ENCODE measurements at places on chromosomes 7 and 10.

- H3K36me3 ChIP-seq, result no peaks in the 10 kb centered on the region
- DNase-seq, result no peak
- no peak overlapping the region for H3K4me3 ChIP-seq
- H3K27me3 ChIP-seq, result no peaks in the 10 kb centered on the region
- H3K4me1 ChIP-seq, result no peaks in the 10 kb centered on the region
Observed at GRCh38 chr10:124552691-124553276, 91.2 kb downstream of the LHPP start.

GRCh38 chr10:110758898-110759297 is 112.8 kb upstream of the PDCD4 start:
- H3K36me3 ChIP-seq, result no peaks in the 10 kb centered on the region
- peaks cover 18% of the 10 kb centered on the region for H3K4me1 ChIP-seq
- DNase-seq, result peak; percentile 75
- no peak overlapping the region for H3K4me3 ChIP-seq

- H3K36me3 ChIP-seq, result no peaks in the 10 kb centered on the region
- H3K4me3 ChIP-seq, result no peak overlapping the region
- no peaks in the 10 kb centered on the region for H3K27me3 ChIP-seq
- H3K4me1 ChIP-seq, result peaks cover 19% of the 10 kb centered on the region
- H3K27ac ChIP-seq, result no peak overlapping the region
- no peak for DNase-seq
Observed at GRCh38 chr10:132580617-132581016, 43.0 kb downstream of the INPP5A start.

DNA sequence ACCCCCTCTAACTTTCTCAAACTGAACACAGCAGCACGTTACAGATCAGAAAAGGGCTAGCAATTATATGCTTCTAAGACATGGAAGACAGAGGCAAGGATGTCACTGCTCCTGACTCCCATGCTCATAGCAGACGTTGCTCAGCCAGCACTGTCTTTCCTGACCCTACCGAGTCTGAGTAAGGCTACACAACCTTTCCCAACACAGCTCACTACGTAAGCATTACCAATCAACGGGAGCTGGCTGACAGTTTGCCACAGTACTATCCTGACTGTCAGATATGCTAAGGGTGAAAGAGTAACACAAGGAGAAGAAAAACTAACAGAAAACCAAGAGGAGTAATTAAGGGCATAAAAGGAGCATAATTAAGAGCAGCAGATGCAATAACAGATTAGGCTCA is 171.2 kb downstream of the CHCHD3 start:
- DNase-seq, result no peak
- no peaks in the 10 kb centered on the region for H3K4me1 ChIP-seq
- no peaks in the 10 kb centered on the region for H3K36me3 ChIP-seq
- no peak overlapping the region for H3K4me3 ChIP-seq

DNA sequence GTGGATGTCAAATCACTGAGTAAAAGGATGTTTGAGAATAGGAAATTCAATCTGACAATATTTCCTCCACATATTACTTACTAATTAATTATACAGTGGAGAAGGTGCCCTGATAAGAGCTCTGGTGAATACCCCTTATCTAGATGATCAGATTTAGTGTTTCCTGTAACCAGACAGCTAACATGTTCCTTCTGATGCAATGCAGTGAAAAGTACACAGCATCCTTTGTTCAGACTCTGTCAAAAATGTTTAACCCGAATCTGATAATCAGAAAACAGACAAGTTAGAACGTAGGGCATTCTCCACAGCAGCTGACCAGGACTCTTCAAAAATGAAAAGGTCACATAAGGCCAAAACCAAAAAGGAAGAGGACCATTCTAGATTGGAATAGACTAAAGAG is 46.2 kb downstream of the WDR11 start:
- H3K36me3 ChIP-seq, result no peaks in the 10 kb centered on the region
- no peak for DNase-seq
- H3K4me1 ChIP-seq, result no peaks in the 10 kb centered on the region
- no peak overlapping the region for H3K4me3 ChIP-seq

- no peak for DNase-seq
- H3K4me1 ChIP-seq, result no peaks in the 10 kb centered on the region
- H3K27me3 ChIP-seq, result no peaks in the 10 kb centered on the region
Observed at GRCh38 chr10:125785791-125786190, 10.2 kb upstream of the MMP21 start.

GRCh38 chr7:2163600-2164555 is 68.9 kb downstream of the MAD1L1 start:
- DNase-seq, result no peak
- H3K27ac ChIP-seq, result no peak overlapping the region
- H3K27me3 ChIP-seq, result no peaks in the 10 kb centered on the region
- no peaks in the 10 kb centered on the region for H3K4me1 ChIP-seq

DNA sequence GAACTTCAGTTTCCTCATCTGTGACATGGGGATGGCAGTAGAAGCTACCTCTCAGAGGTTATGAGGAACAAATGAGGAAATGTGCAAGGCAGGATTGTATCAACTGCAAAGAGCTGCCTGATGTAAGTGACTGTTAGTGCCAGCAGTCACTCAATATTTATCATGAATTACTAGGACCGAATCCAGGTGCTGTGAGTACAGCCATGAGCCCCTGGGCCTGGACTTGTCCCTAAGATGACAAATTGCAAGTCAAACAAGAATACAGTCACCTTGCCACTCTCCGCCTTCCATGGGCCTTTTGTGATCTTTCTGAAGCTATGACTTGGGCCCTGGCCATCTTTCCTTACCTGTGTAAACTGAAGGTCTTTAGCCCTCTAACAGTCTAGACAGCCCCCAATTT is 27.7 kb upstream of the TLX1 start:
- H3K27ac ChIP-seq, result no peak overlapping the region
- H3K36me3 ChIP-seq, result no peaks in the 10 kb centered on the region
- no peaks in the 10 kb centered on the region for H3K4me1 ChIP-seq
- H3K4me3 ChIP-seq, result no peak overlapping the region

All from PC-3 (cell line).